Activated T-helper 9 cell treated with anti-CD3 and anti-CD28 coated beads, Interleukin-2, amount 50 U/mL, for 16 hours (primary cell): ENCODE measurements at places on chromosomes 1 and 21.

GRCh38 chr1:118246646-118247045 is 61.6 kb upstream of the SPAG17 start:
- no peak for DNase-seq

DNA sequence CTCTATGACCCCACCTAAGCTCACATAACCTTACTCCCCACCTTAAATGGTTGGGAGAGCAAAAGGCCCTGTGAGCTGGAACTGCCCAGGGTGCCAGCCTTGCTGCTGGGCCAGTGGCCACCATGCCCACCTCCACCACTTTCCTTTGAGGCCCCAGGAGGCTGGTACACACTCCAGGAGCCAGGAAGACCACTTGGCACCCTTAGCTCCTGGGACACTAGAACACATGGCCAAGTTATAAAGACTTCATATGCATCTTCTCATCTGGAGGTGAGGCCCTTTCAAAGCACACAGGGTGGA is 21.9 kb downstream of the CAPZB start:
- no peak for DNase-seq

DNA sequence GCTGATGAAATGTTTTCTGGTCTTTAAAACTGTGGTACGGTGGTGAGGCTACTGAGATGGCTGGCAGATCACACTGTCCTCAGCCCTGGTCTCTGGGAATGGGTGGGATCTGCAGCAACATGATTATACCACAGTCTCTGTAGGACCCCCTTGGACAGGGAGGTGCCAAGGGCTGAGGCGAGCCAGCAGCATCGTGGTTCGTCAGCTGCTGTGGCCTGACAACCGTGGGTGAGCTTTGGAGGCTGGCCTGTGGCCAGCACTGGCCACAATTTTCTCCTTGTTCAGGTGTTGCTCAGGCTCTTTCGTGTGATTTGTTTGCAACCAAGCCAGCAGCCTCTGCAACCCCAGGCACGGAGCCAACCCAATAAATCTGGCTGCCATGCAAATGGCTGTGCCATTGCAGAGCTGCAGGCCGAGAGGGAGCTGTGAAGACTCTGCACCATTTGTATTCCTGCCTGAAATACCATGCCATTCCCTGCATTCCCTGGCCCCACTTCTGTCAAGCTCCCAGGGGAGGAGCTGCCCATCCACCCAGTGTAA is 70.9 kb downstream of the PCP4 start:
- DNase-seq = no peak

GRCh38 chr1:199639453-199639852 is 388.1 kb upstream of the NR5A2 start:
- DNase-seq = no peak

DNA sequence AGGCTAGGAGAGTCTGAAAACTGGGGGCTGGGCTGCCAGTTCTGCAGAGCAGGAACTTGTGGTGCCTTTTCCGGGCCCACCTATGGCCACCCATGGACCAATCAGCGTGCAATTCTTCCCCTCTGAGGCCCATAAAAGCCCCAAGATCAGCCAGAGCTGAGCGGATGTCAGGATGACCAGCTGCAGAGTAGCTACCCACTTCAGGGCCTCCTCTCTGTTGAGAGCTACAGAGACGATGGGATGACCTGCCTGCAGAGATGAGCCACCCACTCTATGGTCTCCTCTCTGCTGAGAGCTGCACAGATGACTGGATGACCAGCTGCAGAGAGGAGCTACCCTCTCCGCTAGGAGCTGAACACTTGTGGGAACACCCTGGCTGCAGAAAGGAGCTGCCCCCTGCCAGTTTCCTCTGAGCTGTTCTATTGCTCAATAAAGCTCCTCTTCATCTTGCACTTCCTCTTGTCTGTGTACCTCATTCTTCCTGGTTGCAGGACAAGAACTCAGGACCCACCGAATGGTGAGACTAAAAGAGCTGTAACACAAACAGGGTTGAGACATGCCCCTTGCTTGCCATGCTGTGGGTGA is 12.8 kb upstream of the AADACL4 start:
- DNase-seq = no peak

GRCh38 chr1:110048923-110049601 is 14.6 kb downstream of the STRIP1 start:
- no peak for DNase-seq

- DNase-seq = no peak
Observed at GRCh38 chr1:113552244-113552643, 161.9 kb downstream of the MAGI3 start.

DNA sequence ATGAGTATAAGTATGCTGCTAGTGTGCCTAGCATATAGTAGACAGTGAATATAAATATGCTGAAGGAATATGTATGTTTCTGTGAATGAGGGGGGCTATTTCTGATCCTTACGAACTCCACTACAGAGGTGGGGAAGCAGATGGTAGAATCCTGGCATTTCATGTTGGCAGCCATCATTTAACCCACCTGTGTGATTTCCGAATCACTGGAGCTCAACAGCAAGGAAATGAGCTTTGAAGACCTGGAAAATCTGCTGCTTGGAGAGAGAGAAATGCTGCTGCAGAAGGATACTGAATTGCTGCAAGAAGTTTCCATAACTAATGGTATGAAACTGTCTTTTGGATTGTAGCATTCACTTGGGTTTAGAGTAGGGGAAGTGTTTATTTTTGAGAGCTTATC is 83.5 kb downstream of the RABGAP1L start:
- no peak for DNase-seq

DNA sequence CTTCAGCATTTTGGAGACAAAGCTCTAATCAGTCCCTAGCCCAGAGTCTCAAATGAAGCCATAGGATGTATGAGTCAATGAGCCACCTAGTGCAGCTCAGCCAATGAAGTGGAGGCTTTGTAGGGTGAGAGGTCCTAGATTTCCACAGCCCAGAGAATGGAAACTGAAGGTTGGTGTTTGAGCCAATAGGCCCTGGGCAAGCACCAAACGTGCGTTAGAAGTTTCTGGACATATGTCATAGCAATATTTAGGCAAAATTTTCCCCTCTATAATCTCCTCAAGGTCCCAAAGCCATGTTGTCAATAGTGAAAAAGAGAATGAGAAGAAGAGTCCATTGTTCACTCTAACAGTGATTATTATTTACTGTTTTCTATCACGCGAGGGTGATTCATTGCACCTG is 361.3 kb downstream of the PLPP3 start:
- DNase-seq = no peak

DNA sequence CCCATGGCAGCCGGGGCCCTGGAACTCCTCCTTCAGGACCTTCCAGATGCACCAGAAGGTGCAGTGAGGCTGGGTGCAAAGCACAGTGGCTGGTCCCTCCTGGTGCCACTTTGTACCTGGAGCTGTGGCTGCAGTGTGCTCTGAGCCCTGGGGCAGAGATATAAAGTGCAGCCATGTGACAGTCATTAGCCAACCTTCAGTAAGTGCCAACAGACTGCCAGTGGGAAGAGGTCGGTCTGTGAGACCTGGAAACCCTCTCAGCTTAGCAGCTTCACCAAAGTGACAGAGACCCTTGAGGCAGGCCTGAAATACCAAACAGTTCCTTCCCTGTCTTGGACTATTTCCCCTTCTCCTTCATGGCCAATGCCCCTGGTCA is 26.7 kb upstream of the NGF start:
- DNase-seq = no peak

DNA sequence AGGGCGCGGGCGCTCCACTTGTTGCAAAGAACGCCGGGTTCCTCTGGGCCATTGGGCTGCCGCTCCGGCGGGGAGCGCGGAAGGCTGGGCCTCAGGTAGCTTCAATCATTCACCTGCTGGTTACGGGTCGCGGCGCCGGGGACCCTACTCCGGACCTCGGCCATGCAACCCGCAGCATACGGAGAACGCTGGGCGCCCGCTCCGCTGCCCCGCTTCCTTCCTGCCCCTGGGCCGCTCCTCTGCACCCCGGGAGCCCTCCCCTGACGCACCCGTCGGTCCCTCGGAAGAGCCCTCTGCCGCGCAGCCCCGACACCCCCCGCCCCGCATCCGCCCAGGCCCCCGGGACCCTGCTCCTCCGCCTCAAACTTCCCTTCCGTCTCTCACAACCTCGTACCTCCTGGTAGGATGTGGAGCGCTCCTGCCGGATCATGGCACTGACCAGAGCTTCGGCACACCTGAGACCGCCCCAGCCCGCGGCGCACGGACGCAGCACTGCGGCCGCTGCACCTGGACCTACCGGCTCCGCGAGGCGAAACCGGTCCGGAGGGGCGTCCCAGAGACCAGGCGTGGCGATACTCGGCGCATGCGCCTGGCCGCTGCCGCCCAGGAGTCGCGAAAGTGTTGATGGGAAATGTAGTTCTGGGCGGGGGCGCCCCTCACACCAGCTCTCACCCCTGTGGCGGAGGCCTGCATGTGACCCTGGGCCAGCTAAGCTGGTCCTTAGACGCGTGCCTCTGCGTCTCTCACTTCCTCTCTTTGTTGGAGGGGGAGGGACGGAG is at the start of gene PACC1:
Gene PACC1 (minus strand): TSS at position 559 of the 779 bp plus-strand sequence. CDS start 129 bp downstream, at position 430.
- DNase-seq = peak; percentile 83

DNA sequence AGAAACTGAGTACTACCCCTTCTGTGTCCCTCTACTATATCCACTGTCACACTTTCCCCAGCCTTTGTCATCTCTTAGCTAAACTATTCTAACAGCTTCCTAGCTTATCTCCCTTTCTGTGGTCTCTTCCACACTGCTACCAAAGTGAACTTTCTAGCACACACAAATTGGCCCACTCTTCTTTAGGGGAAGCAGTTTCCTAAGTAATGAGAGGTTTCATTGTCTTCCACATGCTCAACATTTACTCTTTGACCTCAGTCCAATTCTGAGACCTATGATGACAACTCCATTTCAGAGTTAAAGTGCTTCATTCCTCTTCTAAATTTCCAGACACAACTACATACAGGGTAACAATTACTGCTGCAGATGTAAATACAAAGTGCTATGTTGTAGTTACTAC is 32.9 kb downstream of the SCYL3 start:
- no peak for DNase-seq

DNA sequence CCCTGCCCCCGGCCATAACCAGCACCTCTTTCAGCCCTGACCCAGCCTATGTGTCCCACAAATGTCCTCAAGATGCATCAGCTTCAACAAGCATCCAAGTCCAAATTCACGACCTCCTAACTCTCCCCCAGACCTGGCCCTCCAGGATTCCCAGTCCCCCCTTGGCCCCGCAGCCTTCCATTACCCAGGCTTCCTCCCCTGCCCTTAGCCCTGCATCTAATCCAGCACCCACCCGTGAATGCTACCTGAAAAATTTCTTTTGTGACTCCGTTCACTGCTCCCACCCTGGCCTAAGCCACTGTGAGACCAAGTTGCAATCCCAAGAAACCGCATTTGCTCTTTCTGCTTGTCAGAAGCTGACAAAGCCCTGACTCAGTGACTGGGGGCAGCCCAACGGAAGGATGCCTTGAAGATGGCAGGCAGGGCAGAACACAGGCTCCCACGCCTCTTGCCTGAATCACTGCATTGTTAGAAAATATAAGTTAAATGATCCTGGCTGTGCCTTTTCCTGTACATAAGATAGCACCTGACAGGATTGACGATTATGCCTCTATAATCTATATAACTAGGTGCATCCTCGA is 939 bp upstream of the MFAP2 start:
- DNase-seq = no peak

GRCh38 chr1:107378866-107379265 is 238.0 kb downstream of the NTNG1 start:
- DNase-seq = no peak

DNA sequence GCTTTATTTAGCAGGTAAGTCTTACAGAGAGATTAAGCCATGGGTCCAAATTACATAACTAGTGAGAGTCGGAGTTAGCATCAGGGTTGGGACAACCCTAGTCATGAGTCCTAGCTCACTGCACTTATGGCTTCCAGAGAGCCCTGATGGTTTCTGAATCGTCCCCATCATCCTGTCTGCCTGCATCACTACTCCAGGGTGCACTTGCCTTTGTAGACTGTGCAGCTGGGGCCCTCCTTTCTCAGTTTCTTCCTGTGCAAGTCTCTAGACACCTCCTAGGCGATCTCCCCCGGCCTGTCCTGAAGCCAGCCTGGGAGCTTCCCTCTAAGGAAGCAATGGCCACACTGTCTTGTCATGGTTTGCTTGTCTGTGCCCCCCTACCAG is 37.1 kb downstream of the KIAA0040 start:
- no peak for DNase-seq

- DNase-seq = no peak
Observed at GRCh38 chr1:13809461-13810159, 109.6 kb downstream of the PRDM2 start.

DNA sequence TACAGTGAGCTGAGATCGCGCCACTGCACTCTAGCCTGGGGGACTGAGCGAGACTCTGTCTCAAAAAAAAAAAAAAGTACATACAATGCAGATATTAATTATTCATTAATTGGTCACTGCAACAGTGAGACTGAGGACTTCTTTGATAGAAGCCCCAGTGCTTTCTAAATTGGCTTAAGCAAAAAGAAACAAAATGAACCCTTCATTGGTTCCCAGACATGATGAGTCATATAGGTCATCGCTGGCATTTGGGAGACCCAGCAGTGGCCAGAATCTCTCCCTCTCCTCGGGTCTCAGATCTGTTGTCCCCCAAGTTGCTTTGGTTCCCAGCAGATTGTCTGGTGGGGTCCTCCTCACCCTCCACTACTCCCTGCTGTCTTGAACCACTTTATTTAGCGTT is 144.9 kb downstream of the KAZN start:
- DNase-seq = no peak

- no peak for DNase-seq
Observed at GRCh38 chr1:93616221-93616995, 65.2 kb downstream of the BCAR3 start.

DNA sequence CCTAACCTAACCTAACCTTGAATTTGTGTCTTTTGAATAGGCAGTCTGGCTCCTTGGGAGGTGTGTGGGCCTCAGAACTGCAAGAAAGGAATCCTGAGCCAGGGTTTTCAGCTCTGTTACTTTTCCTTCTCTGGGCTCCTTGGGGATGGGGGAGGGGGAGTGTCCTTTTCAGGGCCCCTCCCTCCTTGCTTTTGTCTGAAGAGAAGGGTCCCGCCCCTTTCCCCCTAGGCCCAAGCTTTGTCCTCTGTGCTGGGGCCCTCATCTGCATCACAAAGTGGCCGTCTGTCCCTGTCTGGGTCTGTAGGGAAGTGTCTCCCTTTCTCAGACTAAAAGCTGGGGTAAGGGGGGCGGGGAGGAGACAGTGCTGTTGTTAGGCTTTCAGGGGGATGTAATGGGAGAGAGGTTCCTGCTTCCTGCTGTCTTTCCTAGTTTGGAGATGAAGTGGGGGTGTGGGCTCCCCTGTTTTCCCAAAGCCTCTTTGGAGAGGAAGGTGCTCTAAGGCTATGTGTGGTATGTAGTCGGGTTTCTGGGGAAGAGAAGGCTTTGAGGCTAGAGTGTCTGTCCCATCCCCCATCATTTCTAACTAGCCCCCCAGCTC is 3.1 kb downstream of the AGO1 start:
- no peak for DNase-seq
